ENCODE measurements at places on chromosomes 3 and 15. TPM values are rescaled to one million over a fixed set of nuclear protein-coding genes. Genes with fewer than 3 reads are reported as not detected.

GRCh38 chr3:195065142-195065863 lies 205.7 kb downstream of the XXYLT1 start:
- DNase-seq, result no peak

GRCh38 chr15:29792426-29793159 lies 29.7 kb downstream of the TJP1 start:
- no peak for DNase-seq

DNA sequence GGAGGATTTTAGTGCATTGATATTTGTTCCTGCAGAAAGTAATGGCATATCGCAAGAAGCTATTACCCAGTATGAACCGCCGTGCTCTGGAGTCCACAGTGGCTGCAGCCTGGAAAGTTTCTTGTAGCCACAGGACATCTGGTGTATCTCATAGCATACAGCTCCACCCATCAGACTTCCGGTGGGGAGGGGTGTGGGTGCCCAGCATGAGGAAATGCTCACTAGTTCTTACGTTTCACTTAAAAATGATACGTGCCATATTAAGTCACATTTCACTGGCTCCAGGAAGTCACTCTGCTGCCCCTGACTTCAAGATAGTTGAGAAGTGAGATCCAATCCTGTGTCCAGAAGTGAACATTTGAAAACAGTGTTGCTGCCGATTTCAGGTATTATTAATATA lies 990.4 kb downstream of the GBE1 start:
- DNase-seq, result no peak

- DNase-seq, result no peak
Measured at GRCh38 chr3:103389356-103389755, 954.5 kb downstream of the ZPLD1 start.

DNA sequence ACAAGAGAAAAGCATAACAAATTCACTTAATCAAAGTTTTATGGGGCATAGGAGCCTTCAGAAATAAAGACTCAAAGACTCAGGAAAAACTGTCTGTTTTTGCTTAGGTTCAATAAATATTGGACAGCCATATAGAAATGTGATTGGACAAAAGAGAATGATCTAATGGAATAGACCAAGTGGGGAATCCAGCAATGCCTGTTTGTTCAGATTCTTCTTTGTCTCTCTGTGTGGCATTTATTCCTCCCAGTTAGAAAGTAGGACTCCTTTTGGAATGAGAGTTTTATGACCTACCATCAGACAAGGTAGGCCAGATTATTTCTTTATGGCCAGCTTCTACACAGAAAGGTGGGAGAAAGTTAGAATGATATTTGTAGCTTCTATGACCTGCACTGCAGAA lies 1460.1 kb downstream of the OTOL1 start:
- no peak for DNase-seq

DNA sequence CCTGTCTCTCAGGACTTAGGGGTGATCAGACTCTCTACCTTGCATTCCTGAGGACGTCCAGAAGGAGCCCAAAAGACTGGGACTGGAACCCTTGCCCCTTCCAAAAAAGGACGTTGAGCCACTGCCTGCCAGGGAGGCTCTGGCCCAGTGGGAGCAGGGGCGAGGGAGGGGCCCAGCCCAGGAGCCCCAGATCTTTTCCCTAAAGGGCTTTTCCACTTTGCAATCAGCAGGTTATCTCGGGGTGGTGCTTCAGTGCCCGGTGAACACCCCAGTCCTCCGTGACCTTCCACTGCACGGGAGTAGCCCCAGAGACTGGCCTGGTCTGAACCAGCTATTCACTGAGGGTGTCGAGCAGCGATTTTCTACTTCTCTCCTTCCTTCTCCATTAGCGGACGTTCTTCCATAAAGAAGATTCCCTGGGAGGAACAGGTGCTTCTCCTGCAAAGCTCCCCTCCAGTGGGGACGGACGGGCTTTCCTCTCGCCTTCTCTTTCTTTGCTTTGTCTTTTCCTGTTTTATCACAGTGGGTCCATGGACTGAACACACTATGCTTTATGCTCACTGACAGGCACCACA lies 113.7 kb downstream of the CHSY1 start:
- no peak for DNase-seq

DNA sequence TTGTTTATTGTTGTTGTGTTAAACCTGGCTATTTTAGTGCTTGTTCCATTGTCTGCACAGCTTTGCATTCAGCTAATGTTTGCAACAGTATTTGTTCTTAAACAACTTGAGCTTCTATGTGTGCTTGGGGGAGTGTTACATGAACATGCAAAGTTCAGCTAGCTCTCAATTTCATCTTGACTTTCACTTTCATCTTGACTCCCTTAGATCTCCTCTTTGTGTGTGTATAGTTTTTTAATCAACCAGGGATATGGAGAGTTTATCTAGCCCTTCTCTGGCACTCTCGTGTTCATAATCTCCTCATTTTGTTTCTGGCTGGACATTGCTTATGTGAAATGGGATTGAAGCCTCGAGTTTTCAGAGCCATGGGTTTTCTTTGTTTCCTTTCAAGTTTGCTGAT lies 212.4 kb upstream of the ZBTB20 start:
- DNase-seq, result no peak

- no peak for DNase-seq
Measured at GRCh38 chr15:85324202-85324601, 56.2 kb upstream of the AKAP13 start.

DNA sequence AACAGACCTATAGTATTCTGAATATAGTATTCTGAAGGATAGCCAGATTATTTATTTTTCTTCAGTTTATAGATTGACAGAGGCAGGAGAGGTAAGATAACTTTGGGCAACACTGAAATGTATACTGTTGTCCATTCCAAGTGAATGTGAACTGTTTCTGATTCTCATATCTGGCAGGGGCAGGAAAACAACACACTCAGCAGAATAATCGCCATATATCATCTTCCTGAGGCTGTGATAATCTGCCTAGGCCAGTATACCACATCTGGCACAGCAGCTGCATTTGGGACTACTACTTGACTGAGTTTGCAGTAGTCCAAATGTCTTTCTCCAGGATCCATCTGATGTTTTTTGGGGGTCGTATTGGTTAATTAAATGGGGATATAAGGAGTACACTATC lies 22.4 kb upstream of the SETD2 start:
- DNase-seq, result no peak

- DNase-seq, result no peak
Measured at GRCh38 chr15:73564255-73564654, 68.9 kb downstream of the NPTN start.

DNA sequence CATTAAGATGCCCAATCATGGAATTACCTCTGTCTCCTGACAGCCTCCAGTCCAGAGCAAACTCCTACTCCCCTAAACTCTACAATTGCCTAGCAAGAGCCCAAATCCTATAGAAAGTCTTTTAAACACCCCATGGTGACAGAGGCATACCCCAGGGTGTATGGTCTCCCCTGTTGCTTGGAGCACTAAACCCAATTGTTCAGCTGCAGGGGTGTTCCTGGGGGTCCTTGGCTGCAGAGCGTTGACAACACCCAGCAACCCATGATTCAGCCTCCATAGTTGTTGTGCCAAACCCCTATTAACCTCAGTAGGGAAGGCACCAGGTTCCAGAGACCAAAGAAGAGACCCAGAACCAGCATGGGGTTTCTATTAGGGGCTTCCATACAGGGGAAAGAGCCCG lies 41.8 kb upstream of the NEDD4 start:
- DNase-seq, result no peak

DNA sequence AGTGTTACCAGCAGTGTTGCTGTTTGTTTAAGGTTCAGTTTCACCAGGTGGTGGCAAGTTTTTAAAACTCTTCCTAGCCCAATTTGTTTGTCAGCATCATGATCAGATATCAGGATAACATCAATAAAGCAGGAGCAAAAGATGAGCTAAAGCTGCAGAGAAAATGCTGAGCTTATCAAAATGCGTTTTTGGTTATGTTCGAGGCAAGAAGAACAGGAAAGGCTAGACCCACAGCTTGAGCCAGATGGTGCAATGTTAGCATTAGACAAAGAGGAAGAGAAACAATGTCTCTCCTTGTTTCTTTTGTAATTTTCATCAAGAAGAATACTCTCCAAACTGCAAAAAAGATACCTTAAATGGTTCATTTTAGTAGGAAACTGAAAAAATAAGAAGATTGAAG lies 66.2 kb downstream of the THRB start:
- DNase-seq, result no peak

TRA2B gene
- 204 TPM for polyA plus RNA-seq

TMOD2 gene
- 160 TPM for polyA plus RNA-seq

CLDN18 gene
- 1.3 TPM for polyA plus RNA-seq

ISLR gene
- polyA plus RNA-seq, result 59.5 TPM

LTF gene
- polyA plus RNA-seq, result 0.49 TPM

IMPG2 gene
- 0.81 TPM for polyA plus RNA-seq

SKOR1 gene
- 20.1 TPM for polyA plus RNA-seq
